Small intestine (tissue), 16 donors: ENCODE measurements at places on chromosomes 5 and 9. TPM values are rescaled to one million over a fixed set of nuclear protein-coding genes. Genes with fewer than 3 reads are reported as not detected.

IFNA2 gene
- polyA plus RNA-seq, result not detected

NRG2 gene
- polyA plus RNA-seq, result not detected

NANS gene
- 82.4 TPM for polyA plus RNA-seq

HMGXB3 gene
- polyA plus RNA-seq, result 8.1 TPM

PCDHGA3 gene
- not detected for polyA plus RNA-seq
